ENCODE measurements at places on chromosomes 7 and 10.

GRCh38 chr10:96606946-96607345 is 20.1 kb upstream of the TM9SF3 start:
- DNase-seq: no peak

- no peak for DNase-seq
These were observed 55.5 kb downstream of the DLD start for GRCh38 chr7:107946451-107946850.

DNA sequence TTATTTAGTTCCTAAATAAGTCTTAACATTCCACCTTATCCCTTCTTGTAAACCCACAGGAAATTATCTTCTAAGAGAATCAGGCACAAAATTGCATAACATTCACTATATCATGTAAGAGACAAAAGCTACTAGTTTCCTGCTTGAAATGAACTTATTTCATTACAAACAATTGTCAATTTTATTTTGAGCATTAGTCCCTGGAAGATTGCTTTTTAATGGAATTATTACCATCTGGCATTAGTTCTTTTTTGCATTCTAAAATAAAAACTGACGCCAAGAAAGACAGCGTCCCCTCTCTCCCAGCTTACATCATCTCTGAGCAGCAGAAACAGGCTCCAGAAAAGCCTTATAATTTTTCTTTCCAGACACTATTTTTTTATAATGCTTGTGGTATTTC is 121.8 kb downstream of the NOC3L start:
- no peak for DNase-seq

DNA sequence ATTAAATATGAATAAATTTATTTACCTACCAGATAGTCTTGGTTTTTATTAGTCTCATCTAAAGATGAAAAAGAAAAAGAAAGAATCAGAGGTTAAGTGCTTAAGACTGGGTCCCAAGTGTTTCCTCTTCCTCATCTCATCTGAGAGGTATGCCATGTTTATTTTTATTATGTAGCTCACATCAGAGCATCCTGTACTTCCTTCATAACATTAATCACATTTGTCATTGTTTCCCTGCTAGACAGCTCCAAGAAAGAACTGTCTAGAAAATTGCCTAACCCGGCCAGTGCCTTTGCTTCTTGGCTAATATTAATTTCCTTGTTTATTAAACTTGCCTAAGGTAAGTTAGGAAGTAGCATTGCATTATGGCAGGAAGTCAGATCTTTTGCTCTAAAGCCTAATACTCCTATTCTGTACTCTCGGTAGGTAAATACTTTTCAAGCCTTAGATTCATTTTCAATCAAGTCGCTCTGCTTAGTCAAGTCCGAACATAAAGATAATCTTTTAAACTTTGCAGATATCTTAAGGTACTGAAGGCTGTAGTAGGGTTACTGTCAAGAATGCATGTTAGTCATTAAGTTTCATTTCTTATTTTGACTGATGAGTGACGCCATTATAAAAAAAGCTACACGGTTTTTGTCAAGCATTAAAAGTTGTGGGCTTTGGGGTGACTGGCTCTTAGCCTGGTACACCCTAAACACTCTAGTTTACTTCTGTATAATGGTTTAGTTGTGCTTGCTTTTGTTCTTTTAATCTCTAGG is 47.4 kb downstream of the ZMYND11 start:
- DNase-seq: no peak

DNA sequence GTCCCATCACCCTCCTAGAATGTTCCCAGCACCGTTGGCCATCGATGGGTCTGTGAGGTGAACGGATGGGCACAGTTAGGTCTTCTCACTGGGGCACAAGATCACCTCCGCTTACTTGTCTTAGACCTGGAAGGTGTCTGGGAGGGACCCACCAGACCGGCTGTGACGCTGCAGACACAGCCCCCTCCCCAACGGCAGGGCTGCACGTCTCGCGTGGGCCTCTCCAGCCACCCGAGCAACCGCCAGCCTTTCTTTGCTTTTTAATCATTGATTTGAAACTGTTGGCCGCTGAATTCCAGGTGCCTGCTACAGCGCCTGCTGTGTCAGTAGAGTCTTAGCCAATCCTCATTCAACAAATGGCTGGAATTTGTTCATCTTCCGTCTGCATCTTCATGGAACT is 90.4 kb downstream of the DYNC2I1 start:
- no peak for DNase-seq

DNA sequence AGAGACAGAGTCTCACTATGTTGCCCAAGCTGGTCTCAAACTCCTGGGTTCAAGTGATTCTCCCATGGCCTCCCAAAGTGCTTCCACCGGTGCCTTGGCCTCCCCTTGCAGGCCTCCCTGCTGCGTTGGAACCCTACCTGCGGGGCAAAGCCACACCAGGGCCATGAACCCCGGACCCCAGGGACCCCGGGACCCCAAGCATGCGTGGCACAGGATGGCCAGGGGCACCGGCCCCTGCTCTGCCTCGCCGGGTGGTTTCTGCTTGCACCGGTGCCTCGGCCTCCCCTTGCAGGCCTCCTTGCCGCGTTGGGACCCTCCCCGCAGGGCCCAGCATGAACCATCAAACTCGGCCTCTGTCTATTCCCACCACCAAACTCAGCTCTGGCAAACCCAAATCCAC is 301.0 kb upstream of the NPVF start:
- no peak for DNase-seq

DNA sequence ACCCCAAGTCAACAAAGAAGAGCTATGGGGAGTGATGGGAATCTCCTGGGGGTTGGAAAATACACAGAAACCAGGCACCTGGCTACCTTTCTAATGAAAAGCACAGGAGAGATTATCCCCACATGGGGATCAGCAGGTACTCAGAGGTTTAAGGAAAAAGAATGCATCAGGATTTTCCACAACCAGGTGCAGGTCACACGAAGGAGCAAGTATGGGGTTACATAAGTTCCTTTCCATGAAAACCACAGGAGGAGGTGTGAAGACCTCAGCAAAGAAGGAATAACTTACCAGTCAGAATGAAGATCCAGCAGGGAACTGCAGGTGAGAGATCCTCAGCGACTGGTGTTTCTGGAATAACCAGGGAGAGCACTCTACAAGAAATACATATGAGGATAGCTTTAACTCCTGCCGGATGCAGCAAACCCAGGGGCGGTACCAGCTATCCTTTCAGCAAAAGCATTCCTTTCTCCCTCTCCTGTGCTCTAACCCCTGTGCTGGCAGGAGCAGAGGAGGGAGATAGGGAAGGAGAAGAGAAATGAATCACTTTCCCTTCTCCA is 116.7 kb upstream of the TMEM106B start:
- DNase-seq: no peak

GRCh38 chr10:8034466-8035005 is 20.0 kb upstream of the GATA3 start:
- no peak for DNase-seq

GRCh38 chr10:3806603-3807002 is 21.6 kb upstream of the KLF6 start:
- no peak for DNase-seq

- DNase-seq: no peak
These were observed 128.4 kb downstream of the ALOX5 start for GRCh38 chr10:45502458-45502857.

DNA sequence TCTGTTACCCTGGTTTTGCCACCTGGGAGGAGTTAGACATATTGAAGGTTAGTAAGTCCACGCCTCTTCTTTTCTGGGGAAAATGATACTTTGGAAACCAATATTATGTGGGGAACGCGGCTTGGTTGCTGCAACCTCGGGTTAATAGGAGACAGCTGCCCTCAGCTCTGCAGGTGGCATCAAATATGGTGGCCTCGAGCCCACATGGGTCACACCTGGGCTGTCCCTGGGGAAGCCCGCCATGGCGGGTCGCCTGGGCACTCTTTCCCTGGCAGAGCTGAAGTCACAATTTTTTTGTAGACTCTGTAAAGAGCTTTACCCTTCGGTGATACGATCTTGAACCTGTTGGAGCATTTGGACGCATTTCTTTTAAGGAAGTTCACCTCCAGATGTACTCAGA is 2.5 kb downstream of the PFKP start:
- DNase-seq: no peak

DNA sequence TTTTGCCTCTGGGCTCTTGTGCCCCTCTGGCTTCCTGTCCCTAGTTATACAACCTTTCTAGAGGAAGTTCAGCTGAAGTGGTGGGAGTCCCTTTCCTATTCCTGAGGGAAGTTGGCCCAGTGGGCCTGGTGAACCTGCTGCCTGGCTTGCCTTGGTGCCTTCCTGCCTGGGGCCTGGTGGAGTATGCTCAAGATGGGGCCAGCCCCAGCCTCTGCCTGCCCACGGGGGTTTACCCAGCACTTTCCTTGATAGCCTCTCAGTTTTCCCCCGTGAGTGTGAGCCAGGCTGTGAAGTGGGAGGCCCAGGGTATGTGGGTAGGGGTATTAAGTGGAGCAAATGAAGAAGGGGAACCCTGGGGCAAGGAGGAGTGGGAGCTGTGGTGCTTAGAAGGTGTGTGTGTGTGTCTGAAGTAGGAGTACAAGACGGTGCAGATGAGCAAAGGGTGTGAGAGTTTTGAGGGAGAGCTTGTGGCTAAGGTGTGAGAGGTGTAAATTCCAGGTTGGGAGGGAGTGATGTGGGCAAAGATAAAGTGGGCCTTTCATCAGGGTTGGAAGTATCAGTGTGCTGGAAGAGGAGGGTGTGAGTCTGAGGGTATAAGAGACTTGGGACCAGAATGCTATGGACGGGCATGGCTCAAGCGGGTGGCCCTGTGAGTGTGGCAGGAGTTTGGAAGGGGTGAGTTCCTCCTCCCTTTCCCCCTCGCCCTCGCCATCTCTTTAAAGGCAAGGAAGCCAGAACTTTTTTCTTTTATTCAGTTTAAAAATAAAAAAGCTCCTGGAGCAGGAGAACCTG is 10.9 kb upstream of the PAX2 start:
- no peak for DNase-seq

All from H54 (cell line).